Stimulated activated CD8-positive, alpha-beta memory T cell treated with anti-CD3 and anti-CD28 coated beads, Interleukin-4, amount 100 ng/mL, for 1 hour (primary cell): ENCODE measurements at places on chromosomes 3 and 15.

DNA sequence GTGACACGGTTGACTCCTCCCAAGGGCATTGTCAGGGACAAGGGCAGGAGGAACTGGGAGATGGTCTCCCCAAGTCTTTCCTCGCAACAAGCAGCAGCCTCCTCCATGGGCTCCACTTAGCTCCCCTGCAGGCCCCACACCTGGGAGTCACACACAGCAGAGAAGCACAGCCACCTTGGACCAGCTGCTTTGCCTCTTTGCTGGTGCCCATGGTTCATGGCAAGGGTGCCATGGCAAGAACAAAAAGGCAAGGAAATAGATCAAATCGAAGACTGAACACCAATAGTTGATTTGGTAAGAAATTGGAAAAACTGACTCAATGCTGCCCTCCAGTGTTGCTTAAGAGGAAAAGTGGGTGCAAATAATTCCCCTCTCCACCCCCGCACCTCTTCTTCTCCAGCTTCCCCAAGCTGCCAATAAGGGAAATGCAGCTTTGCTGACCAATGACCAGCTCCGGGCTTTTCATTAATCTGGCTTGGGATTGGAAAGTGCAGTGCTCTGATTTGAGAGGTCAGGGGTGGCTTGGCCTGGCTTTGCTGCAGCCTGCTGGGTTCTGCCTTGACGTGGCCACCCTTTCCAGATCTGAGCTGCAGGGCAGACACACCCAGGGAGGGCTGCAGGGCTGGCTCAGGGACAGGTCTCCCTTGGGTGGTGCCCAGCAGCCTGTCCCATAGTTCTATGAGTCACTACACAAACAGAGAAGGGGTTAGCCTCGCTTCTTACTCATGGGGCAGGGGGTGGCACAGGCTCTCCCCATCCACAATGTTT, 162.0 kb downstream of the KLF13 start:
- DNase-seq, result no peak

DNA sequence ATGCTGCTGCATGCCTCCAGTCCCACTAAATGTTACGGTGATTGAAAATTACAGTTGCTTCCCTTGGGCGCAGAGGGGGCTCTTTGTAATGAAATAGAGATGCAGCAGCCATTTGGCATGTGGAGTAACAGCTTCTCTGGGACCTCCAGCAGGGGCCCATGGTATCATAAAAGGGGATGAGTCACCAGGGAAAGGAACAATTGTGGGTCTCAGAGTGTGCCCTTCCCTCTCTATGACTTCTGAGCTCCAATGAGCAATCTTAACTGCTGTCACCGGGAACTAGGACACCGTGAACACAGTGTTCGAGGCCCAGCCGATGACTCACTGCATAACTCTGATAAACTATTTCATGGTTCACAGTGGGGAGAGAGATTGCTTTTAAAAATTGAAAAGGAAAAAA, 164.8 kb upstream of the NUDT16 start:
- DNase-seq, result no peak

DNA sequence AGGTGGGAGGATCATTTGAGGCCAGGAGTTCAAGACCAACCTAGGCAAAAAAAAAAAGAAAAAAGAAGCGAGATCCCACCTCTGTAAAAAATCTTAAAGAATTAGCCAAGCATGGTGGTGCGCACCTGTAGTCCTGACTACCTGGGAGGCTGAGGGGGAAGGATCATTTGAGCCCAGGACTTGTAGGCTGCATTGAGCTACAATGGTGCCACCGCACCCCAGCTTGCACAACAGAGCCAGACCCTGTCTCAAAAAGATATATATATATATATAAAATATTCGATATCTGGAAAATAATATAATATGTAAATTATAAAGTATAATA, 1.1 kb upstream of the IMP3 start:
- DNase-seq, result no peak

GRCh38 chr3:48459331-48459730, 12.8 kb downstream of the ATRIP start:
- no peak for DNase-seq

DNA sequence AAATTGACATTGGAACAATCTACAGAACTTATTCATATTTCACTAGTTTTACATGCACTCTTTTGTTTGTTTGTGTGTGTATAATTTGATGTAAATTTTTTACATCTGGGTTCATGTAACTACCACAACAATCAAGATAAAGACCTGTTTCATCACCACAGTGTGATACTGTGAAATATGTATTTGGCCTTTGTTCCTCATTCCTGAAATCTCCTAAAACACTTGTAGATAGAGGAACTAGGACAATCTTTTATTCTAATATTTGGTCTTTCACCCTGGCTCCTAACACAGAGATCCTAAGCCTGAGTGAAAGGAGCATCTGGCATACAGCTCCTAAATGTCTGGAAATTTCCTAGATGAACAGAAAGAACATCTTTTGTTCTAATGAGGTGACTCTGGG, 155.0 kb upstream of the GPR149 start:
- DNase-seq, result no peak

GRCh38 chr15:90479656-90480055, 50.1 kb upstream of the CRTC3 start:
- DNase-seq, result no peak

DNA sequence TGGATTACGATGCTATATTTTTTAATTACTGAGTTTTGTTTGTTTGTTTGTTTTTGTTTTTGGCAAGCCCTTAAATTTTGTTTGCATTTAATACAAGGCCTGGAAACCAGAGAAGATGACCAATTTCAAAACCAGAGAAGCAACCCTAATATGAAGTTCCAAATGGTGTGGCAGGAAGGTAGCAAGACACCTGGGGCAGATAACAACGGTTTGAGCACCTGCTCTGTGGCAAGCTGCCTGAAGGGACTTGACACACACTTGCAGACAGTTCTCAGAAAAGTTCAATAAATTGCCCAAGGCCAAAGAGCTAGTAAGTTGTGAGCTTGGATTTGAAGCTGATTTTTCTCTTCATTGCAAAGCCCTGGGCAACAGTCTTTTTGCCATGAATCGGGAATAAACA, 151.2 kb upstream of the UBE2E1 start:
- no peak for DNase-seq

- no peak for DNase-seq
Measured at GRCh38 chr3:175485436-175485835, 626.3 kb downstream of the NAALADL2 start.

GRCh38 chr3:179706233-179706632, 53.4 kb downstream of the USP13 start:
- no peak for DNase-seq
